ENCODE measurements at places on chromosomes 11 and 22. TPM values are rescaled to one million over a fixed set of nuclear protein-coding genes. Genes with fewer than 3 reads are reported as not detected.

- DNase-seq, result no peak
These were observed 103.7 kb downstream of the SHANK2 start for GRCh38 chr11:71148716-71149115.

Gene CAVIN3
- polyA plus RNA-seq, result 21.5 TPM

GRCh38 chr11:44905131-44905866, 45.4 kb downstream of the TP53I11 start:
- no peak for DNase-seq

- DNase-seq, result no peak
These were observed 21.4 kb downstream of the USP35 start for GRCh38 chr11:78210000-78210608.

DNA sequence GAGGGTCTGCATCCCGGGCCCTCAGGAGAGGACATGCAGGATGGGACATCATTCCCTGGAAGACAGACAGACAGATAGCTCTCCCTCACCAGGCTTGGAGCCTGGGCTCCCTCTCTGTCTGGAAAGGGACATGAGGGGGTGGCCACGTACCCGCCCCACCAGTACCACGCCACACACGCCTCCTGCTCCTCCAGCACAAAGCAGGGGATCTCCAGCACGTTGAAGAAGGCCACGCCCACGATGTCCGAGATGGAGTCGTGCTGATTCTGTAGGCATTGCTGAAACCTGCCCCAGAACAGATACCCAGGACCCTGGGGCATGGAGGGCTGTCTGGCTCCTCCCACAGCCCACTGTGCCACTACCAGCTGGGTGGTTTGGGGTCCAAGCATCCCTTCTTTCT, 2.2 kb downstream of the PLA2G3 start:
- DNase-seq, result peak; percentile 26

DNA sequence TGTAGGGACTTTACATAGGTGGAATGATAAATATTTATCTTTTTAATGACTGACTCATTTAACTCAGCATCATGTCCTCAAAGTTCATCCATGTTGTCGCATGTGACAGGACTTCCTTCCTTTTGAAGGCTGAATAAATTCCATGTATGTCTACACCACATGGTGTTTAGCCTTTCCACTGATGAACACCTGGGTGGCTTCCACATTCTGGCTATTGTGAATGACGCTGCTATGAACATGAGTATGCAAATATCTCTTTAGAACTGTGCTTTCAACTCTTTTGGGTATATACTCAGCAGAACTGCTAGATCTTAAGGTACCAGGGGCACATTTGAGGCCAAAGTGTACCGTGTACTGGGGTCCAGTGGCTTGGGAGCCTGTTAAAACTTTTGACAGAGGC, 24.1 kb downstream of the LARGE1 start:
- no peak for DNase-seq

DNA sequence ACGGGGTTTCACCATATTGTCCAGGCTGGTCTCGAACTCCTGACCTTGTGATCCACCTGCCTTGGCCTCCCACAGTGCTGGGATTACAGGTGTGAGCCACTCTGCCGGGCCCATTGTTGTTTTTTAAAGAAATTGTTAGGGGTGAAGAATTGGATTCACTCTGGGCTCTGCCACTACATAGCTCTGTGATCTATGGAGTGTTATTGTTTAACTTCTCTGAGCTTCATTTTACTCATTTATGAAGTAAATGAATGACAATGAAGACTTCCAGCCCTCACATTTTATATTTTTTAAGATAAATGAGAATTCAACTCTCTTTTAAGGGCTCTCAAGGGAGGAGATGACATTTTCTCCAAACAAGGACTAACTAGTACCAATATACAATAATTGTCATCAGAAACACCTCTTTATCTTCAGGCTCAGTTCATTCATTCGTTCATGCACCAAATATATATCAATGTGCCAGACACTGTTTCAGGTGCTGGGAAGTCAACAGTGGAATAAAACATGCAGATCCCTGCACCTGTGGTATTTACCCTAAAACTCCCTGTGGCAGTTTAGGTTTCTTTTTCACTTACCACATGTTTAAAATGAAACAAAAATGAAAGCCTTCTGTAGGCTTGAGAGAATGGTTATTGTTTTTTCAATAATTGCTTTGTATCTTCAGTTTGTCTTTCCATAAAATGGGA, 23.5 kb upstream of the GRAMD1B start:
- DNase-seq, result no peak

DNA sequence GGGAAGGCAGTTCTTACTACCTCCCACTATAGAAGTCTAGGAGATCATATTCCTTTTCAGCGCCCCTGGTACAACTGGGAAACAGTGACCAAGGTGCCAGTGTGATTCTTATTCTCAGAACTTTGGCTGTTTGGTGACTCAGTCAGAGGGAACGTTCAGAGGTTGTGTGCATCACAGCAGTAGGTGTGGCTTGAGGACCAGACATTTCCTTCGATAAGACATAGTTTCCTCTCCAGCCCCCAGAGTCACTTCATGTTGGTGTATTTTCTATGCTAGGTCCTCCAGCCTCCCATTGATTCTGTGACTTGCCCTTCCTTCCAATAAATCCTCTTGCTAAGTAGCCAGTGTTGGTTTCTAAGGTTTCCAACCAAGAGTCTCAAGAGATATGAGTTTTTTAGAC, 171.9 kb upstream of the MPPED2 start:
- no peak for DNase-seq

GRCh38 chr11:116641561-116642045, 131.2 kb downstream of the BUD13 start:
- DNase-seq, result peak; percentile 86

DNA sequence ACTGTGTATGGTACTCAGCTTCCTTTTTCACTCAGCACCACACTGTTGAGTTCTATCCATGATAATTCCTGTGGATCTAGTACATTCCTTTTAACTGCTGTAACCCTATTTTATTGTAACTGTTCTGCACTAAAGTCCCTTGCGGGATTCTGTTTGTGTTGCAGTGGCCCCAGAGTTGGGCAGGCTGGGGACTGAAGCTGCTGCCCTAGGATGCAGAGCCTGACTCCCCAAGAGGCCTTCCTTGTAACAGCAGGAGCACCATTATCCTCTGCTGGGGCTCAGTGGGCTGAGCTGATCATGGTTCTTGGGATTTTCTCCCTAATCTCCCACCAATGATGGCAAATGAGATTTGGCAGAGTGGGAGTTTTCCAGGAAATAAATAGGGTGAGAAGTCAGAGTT, 77.7 kb downstream of the CABIN1 start:
- DNase-seq, result no peak

Gene LYVE1
- not detected for polyA plus RNA-seq

DNA sequence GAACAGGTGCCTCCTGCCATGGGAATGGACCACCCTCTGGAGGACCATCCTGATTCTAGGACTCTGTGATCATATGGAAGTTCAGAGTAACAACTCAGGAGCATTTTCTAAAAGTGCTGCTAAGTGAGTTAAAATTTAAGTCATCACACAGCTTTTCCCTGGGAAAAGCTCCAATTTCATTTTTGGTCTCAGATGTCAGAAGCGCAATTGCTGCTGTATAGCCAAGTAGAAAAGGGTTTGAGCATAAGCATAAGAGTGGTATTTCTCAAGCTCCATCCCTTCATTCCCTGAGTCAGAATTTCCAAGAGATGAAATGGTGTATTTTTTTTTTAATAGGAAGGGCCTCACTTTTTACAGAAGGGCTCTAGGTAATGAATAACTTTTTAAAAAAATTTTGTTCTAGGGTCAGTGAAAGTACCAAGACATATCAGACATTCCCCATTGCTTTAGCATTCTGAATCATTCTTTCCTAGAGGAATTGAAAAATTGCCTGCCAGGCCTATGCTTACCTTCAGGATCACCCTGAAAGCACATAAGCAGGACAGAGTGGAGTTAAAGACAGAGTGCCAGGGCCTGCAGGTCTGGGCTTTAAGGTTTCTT, 564.5 kb upstream of the ISX start:
- no peak for DNase-seq

DNA sequence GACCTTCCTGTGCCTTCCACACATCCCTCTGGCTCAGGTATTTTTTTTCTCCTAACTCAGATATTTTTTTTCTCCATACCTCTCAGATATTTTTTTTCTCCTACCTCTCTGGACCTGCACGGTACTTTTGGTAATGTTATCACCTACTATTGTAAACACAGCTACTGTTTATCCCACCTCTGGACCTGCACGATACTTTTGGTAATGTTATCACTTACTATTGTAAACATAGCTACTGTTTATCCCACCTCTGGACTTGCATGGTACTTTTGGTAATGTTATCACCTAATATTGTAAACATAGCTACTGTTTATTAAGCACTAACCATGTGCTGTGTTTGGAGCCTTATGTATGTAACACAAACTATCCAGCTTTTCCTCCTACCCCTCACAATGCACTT, 12.1 kb upstream of the UPB1 start:
- DNase-seq, result no peak

DNA sequence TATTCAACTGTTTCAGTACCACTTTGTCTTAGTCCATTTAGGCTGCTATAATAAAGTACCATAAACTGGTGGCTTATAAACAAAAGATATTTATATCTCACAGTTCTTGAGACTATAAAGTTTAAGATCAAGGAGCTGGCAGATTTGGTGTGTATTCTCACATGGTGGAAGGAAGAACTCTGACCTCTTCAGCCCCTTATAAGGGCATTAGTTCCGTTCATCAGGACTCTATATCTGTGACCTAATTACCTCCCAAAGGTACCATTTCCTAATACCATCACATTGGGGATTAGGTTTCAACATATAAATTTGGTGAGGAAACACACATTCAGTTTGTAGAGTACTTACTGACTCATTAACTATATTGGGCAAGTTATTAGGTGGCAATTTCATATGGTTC, 10.7 kb upstream of the ARL14EP start:
- no peak for DNase-seq

GRCh38 chr11:2689651-2690575, 9.9 kb downstream of the KCNQ1OT1 start:
- no peak for DNase-seq

DNA sequence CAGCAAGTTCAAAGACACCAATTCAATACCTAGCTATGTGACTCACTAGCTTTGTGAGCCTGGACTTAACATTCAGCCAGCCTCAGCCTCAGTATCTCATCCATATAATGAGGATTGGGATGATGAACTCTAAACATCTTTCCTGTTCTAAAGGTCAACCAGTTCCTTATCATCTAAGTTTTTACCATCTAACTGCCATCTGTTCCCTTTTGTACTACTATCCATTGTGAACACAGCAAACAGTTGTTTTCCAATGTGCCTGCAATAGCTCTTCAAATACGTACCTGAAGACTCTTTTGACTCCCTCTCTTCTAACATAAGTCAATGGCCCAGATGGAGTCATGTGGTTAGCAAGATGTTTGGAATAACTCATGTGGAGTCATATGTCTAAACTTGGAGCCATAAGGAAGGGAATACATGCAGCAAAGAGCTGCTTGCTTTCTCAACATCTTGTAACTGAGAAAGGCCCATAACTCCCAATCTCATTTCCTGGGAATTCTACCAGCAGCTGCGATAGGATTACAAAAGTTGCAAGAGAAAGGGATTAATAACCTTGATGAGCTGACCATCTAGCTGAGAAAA, 19.4 kb downstream of the SYTL2 start:
- DNase-seq, result no peak

DNA sequence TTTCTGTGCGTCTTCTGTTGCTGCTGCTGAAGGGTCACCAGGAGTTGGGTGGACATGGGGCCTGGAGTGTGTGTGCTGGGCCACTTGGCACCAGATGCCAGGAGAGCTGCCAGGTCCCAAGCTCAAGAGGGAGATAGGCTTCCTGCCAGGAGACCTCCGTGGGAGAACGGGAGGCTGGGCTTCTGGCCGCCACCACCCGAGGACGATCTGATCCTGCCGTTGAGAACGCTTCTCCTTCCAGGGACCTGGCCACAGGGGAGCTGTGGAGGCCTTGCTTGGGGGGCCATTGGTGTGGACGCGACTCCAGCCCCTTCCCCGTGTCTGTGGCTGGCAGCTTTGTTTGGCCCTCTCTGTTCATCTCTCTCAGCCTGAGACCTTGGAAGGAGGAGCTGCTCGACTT, 2.4 kb downstream of the BRSK2 start:
- peak; percentile 91 for DNase-seq

DNA sequence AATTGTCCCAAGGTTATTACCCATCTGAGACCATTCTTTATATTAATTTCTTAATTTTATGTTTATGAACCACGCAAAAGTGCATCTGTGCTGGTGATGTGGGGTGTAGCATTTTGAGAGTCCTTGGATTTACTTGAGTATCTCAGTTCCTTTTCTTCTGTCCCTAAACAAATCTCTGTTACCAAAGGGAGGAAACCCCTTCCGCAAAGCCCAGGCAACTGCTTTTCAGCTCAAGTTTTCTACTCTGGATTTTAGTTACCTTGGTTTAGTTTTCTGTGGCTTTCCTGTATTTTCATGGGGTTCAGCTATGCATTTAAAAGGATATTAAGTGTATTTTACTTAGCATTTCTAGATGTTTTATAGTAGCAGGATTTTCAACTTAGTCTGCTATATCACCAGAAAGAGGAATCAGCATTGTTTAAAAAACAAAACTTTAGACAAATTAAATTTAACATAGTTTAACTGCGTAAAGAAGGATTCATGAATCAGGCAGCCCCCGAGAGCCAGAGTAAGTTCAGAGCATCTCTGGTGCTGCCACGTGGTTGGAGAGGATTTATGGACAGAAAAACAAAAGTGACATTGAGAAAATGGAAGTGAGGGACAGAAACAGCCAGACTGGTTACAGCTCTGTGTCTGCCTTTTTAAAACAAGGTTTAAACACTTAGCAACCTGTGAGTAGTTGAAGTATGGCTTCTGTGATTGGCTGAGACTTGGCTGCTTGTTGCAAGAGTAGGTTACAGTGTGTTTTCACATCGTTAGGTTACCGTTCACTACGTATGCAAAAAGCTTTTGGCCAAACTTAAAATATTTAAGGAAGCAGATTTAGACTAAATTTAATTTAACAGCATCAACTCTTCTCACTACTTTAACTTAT, 9.6 kb downstream of the ADM start:
- no peak for DNase-seq

DNA sequence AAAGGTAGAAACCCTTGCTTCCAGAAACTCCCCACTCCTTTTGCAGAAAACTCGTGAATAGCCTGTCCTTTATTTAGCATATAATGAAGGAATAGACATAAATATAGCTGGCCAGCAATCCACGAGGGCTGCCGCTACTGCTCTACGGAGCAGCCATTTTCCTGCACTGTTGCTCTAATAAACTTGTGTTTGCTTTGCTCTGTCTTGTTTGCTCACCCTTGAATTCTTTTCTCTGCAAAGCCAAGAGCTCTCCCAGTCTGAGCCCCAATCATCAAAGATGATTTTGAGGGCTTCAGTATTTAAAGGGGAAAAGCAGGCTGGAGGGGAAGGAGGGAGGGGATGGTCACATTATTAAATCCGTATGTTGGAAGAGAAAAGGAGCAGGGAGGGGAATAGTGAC, 16.6 kb upstream of the CHKA start:
- DNase-seq, result no peak

- no peak for DNase-seq
These were observed 293.3 kb downstream of the BRD1 start for GRCh38 chr22:49534386-49534785.

GRCh38 chr11:14942745-14943144, 29.4 kb downstream of the CALCA start:
- DNase-seq, result no peak

Gene NAGA
- 15.4 TPM for polyA plus RNA-seq

- no peak for DNase-seq
These were observed 33.7 kb downstream of the SLC5A1 start for GRCh38 chr22:32076761-32077084.
